ENCODE measurements at places on chromosomes 6 and 20. TPM values are rescaled to one million over a fixed set of nuclear protein-coding genes. Genes with fewer than 3 reads are reported as not detected.

GTSF1L gene
- not detected for total RNA-seq

ERVFRD-1 gene
- 0.76 TPM for total RNA-seq

UCKL1 gene
- 26.3 TPM for total RNA-seq

LGSN gene
- total RNA-seq = not detected

CHRNA4 gene
- total RNA-seq = not detected

RUNX2 gene
- total RNA-seq = 2.2 TPM

HLA-F gene
- total RNA-seq = 10.2 TPM

MYT1 gene
- total RNA-seq = not detected

SYNGAP1 gene
- 3.3 TPM for total RNA-seq

DEFB115 gene
- not detected for total RNA-seq

ULBP3 gene
- total RNA-seq = 2.4 TPM

ADTRP gene
- total RNA-seq = 2.5 TPM

DNA sequence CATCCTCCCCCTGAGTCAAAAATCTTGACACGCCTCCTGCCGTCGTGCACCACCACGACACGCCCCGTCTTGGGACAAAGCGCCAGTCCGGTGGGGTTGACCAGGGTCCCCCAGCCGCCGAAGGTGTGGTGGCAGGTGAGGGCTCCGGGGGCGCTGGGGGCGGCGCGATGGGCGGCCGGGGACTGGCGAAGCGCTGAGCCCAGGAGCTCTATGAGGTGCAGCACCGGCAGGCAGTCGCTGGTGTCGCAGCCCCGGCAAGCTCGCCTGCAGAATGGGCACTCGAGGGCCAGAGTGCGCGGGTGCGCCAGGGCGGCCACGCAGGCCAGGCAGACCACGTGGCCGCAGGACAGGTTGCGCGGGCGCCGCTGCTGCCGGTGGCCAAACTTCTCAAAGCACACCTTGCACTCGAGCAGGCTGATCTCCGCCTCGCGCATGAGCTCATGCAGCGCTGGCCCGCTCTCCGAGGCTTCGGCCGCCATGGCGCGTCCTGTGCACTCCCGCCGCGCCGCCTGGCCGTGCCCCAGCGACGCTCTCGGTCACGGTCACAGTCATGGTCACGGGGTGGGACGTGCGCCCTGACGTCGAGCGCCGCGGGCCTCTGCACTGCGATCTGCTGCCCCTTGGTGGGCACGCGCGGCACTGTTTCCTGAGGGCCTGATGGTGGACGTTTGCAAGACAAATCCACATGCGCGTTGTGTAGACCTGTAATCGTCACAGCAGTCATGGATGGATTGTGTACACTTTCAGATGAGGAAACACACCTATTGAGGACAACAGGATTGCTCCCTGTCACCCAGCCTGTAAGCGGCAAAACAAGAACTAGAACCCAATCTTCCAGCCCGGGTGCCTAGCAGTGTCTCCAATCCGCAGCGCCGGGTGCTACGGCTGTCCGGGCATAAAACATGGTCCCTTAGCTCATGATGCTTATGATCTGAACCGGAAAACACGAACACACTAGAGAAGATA lies at the start of gene NHLRC1:
Gene NHLRC1, minus strand, starts transcription at position 550 of the 966 bp plus-strand sequence. Its CDS starts 71 bp downstream, at position 479.
- DNase-seq = peak; percentile 35

- no peak for DNase-seq
Observed at GRCh38 chr6:134031696-134032255, 20.6 kb downstream of the SLC2A12 start.

DNA sequence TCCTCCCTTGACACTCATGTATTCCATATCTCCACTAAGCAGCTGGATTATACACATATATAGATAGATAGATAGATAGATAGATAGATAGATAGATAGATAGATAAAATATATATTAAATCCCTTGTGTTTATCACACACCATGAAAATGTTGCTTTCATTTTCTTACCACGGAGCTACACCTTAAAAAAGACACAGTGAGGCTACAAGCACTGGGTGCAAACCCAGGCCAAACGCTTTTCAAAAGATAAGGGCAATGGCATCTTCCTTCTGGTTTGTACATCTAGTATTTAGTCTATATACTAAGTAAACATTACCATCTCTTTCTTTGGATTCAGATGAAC lies 377.1 kb downstream of the ESR1 start:
- DNase-seq = no peak

DNA sequence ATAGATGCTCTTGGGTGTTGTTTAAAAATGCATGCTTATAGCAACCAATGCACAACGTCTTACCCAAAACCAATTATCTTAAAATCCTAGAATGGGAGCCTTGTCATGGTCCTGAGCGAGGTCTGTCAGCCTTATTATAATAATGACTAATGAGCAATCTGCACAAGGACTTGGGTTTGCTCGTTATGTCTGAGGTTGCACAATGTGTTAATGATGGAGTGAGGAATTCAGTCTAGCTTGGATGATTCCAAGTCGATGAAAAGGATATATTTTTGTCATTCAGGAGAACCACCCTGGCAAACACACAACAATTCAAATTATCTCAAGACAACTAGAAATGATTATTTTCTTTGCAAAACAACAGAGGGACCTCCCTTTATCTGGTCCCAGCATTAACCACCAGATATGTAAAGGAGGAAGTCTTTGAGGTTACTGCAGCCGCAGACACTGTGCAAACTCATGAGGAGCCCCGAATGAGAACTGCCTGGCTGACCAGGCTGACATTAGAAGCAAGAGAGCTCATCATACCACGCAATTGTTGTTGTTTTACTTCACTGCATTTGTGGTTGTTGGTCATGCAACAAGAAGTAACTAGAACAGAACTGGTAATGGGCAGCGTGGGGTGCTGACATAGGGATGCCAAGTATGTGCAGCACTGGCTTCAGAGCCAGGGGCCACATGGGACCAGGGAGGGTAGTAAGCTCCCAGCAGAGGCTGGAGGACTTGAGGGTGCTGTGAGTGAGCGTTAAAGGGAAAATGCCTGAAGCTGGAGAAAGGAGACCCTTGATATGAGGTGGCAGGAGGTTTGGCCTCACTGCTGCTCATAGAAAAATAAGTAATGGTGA lies 488.3 kb downstream of the CDH26 start:
- no peak for DNase-seq

- DNase-seq = no peak
Observed at GRCh38 chr20:60653111-60653845, 598.8 kb upstream of the CDH4 start.

DNA sequence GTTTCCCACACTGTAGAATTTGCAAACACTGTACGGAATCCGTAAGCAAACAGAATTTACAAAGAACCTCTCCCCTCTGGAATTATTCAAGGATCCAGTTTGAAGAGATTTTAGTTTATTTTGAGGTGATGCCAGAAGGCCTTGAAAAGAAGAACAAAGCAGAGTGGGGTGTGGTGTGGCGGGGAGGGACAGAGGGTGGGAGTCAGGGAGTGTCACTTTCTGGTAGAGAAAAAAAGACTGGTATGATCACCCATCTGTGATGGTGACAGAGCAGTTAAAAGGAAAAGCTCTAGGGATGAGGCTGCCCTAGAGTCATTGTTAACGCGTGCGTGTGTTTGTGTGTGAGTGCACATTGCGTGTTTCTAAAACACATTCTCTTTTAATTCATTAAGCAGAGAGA lies 97.0 kb upstream of the F13A1 start:
- no peak for DNase-seq

DNA sequence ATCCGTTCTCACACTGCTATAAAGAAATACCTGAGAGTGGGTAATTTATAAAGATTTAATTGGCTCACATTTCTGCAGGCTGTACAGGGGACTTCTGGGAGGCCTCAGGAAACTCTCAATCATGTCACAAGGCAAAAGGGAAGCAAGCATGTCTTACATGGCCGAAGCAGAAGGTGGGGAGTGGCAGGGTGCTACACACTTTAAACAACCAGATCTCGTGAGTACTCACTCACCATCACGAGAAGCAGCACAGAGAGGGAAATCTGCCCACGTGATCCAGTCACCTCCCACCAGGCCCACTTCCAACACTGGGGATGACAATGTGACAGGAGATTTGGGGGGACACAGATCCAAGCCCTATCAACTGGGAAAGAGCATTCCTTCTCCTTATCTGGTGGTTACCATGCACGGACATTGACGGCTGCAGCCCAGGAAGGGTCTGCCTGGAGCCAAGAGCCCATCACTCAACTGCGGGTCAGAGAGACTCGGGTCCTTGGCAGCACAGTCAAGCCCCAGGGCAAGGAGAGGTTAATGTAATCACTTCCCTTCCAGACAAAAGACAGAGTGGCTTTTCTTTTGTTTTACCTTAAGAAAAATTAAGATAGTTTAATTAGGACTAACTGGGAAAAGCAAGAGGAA lies 112.3 kb upstream of the CST7 start:
- DNase-seq = no peak

GRCh38 chr6:126356526-126356925 lies 16.6 kb downstream of the CENPW start:
- DNase-seq = no peak

GRCh38 chr6:159762681-159763293 lies 942 bp downstream of the ACAT2 start:
- no peak for DNase-seq

DNA sequence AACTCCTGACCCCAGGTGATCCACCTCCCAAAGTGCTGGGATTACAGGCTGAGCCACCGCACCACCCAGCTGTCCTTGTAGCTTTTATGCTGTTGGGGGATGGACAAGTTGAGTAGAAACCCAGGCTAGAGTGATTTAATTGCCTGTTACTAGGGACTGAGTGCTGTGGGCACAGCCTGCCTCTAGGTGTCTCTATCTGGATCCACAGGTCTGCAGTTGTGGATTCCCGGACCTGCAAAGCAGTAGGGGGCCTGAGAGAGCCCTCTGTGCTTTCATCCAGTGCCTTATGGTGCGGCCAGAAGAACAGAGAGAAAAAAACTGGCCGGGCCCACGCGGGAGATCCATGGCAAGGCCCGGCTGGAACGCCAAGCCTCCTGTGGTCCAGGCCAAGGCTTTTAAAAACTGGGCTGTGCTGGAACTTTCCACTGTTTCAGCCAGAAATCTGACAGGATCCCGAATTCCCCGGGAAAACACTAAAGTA lies 5.2 kb downstream of the SIRPA start:
- DNase-seq = no peak

DNA sequence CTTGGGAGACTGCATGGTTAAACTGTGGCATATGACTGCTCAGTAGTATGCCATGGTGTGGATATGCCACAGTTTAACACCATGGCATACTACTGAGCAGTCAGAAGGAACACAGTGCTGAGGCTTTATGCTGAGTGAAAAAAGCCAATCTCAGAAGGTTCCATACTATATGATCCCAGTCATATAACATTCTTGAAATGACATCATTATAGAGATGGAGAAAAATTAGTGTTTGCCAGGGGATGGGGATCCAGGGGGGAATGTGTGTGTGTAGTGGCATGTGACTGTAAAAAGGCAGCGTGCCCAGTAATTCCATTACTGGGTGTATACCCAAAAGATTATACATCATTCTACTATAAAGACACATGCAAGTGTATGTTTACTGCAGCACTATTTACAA lies 85.8 kb downstream of the FOXF2 start:
- DNase-seq = no peak

DNA sequence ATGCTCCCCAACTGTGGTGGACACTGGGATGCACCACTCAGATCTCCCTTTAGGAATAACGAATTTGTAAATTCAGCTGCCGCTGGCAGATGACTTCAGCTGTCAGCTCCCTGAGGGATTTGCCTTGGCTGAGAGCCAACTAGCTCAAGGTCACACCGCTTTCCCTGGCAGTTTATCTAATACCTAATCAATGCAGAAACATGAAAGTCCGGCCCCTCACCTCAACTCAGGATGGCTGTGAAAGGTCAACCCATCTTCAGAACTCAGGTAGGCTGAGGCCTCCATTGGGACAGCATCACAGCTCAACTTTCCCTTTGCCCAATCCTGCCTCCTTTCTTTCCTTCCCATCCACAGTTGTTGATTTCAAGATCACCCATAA lies 22.8 kb upstream of the SCGN start:
- no peak for DNase-seq

GRCh38 chr20:57371363-57371762 lies 19.8 kb upstream of the RBM38 start:
- DNase-seq = no peak

- no peak for DNase-seq
Observed at GRCh38 chr6:117481926-117482239, 591 bp upstream of the DCBLD1 start.

GRCh38 chr6:166619912-166620311 lies 7.1 kb downstream of the RPS6KA2 start:
- no peak for DNase-seq

GRCh38 chr6:125640441-125641150 lies 108.8 kb upstream of the HEY2 start:
- no peak for DNase-seq

- no peak for DNase-seq
Observed at GRCh38 chr6:128667339-128667858, 147.0 kb upstream of the PTPRK start.

DNA sequence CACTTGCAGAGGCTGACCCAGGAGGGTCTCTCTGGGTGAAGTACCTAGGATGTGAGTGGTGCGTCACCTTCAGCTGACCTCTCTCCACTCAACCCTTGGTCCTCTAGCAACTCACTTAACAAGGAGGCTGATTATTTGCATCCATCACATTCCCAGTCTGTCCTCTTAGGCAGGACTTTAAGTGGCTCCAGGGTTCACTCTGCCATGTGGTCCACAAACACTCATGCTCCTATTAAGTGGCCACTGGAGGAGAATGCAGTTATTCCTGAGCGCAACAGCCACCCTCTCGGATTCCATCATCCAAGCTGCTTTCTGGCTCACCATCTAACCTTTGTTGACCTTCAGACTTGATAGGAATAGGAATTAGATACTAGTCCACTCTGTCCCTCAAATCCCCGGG lies 61.1 kb upstream of the SCAF8 start:
- DNase-seq = no peak

GRCh38 chr20:23282546-23282945 lies 68.0 kb upstream of the NXT1 start:
- no peak for DNase-seq

DNA sequence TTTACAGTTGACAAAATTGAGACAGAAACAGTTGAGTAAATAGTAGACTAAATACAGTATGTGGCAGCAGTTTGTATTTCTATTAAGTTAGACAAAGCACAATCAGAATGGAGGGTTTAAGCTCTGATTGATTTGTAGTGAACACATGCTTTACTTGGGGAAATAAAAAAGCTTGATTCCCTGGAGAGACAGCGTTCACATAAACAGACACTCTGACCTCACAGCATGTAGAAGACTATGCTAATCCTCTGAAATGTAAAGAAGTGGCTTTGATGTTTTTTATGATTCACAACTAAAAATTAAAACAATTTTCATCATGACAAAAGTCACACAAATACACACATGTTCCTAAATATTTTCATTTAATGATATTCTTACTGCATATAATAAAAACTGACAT lies 126.9 kb upstream of the FAM83B start:
- DNase-seq = no peak

- no peak for DNase-seq
Observed at GRCh38 chr6:107547451-107547840, 57.5 kb downstream of the SOBP start.

Measured in esophagus squamous epithelium (tissue), 5 donors.